ENCODE measurements at places on chromosomes 13 and 19.
A peak's percentile ranks its signal among the peaks of the same experiment; 100 is the strongest.

- no peak for DNase-seq
Observed at GRCh38 chr13:22079961-22080360, 409.1 kb downstream of the FGF9 start.

DNA sequence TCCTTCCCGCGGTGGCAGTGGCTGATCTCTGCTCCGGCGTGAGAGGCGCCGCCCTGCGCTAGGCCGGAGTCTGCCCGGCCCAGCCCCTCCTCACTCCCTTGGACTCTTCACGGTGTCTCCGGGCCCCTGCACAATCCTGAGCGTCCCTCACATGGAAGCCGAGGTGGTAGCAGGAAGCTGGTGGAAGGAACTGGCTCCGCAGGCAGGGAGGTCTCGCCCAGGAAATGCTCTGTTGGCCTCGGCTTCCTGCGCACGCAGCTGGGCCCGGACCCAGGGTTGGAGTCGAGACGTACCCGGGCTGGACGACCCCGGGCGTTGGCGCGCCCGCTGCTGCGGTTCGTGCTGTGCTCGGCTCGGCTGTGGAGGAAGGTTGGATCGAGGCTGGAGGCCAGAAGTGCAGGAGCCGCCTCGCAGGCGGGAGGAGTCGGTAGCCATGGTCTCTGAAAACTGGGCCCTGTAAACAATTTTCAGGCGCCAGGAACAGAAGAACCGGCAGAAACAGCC, 46.3 kb downstream of the ZNF724 start:
- DNase-seq = no peak

GRCh38 chr19:51150627-51151026, 8.5 kb downstream of the SIGLEC7 start:
- no peak for DNase-seq

DNA sequence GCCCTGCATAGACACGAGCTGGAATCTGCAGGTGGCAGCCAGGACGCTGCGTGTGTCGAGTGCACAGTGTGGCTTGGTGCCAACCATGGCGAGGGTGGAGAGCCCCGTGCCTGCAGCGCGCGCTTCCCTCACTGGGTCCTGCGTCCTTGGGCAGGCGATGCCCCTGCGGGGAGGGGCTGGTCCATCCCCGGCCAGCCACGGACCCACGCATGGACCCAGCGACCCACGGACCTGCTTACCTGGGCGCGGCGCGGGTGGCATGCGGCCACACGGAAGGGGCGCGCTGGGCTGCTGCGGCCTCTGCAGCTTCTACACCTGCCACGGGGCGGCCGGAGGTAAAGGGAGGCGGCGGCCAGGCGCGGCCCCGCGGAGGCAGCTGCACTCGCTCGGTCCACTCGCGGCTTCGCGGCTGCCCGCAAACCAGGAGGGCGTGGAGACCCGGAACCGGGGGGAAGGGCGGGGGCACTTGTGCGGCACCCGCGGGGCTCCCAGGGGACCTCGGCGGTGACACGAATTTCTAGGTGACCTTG, 569 bp upstream of the MCF2L start:
- peak; percentile 74 for DNase-seq

DNA sequence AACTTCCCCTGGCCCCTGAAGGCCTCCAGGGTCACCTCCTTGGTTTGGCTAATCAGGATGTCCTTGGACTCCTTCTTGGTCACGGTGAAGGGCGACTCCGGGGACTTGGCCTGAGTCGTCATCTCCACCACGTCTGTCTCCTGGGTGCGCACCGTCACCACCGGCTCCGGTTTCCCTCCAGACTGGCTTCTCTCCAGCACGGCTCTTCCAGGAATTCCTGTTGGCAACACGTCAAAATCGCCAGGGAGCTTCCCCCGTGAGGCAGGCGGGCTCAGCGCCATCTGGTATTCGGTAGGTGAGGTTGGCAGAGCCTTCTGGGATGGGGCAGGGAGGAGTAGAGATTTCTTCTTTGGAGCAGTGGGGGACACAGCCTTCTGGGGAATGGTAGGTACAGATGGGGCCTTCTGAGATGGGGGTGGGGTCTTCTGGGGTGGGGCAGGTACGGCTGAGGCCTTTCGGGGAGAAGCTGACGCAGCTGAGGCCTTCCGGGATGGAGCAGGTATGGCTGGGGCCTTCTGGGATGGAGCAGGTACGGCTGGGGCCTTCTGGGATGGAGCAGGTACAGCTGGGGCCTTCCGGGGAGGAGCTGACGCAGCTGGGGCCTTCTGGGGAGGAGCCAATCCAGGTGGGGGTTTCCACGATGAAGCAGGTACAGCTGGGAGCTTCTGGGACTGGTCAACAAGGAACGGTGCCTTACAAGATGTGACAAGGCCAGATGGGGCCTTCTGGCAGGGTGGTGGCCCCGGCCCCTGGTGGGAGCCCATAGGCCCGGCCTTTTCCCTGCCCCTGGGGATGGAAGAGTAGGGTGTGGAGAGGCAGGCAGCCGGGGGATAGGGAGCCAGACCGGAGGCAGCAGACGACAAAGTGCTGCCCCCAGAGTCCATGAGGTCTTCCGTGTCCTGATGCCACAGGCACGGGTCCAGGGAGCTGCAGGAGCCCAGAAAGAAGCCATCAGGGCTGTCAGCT, 3.8 kb downstream of the GARIN5B start:
- DNase-seq = peak; percentile 12

- no peak for DNase-seq
Observed at GRCh38 chr19:35760711-35761349, 2.9 kb downstream of the PROSER3 start.

DNA sequence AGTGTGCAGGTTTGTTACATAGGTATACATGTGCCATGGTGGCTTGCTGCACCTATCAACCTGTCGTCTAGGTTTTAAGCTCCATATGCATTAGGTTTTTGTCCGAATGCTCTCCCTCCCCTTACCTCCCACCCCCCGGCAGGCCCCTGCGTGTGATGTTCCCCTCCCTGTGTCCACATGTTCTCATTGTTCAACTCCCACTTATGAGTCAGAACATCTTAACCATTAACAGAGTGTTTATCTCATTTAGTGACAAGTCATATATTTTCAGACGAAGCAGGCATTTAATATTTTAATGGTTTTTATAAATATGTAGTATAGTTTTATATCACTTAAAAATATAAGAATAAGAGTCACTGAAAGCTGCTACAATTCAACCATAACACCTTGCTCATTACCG, 780.5 kb upstream of the ARGLU1 start:
- DNase-seq = no peak

GRCh38 chr19:35757231-35757748, 461 bp upstream of the HSPB6 start:
- DNase-seq = no peak

DNA sequence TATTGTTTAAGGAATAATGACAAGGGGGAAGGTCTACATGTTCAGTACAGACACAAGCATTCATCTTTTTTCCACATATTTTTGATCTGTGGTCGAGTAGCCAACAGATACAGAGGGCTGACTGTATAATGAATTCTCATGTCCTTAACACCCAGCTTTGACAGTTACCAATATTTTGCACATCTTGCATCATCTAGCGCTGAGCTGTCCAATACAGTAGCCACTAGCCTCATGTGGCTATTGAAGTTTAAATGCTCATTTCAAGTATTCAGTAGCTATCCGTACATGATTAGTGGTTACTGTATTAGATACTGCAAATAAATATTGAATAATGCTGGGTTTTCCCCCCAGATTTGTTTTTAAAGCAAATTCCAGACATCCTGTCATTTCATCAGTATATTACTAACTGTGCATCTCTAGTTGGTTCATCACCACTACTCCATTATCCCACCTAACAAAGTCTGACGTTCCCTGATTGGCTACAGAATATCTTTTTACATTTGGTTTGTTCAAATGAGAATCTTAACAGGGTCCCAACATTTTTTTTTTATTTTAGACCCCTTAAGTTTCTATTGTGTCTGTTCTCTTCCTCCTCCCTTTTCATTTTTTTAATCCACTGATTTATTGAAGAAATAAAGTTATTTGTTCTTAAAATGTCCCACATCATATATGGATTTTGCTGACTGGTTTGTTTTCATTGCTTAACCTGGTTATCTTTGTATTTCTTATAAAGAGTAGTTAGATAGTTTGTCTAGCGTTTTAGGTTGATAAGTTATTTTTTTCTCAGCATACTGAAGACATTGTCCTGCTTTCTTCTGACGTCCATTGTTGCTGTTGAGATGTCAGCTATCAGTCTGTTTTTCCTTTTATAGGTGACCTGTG, 8.2 kb downstream of the ZNF177 start:
- DNase-seq = no peak

DNA sequence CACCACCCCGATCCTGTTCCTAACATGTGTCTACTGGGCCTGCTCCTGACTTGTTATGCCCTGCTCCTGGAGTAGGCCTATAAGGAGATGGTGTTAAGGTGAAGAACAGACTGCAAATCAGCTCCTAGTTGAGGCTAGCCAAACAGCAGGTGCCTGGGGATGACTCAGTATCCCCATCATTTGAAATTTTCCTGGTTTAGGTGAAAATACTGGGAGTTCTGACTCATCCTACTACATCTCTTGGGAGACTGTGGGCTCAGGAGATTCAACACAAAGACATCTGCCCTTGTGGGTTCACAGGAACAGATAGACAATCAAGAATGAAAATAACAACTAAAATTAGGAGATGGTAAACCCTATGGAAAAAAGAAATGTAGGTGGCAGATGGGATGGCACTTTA, 41.2 kb downstream of the BRD4 start:
- no peak for DNase-seq

GRCh38 chr13:41802043-41802683, 158.7 kb downstream of the VWA8 start:
- no peak for DNase-seq

- DNase-seq = no peak
Observed at GRCh38 chr19:2754659-2755447, 15.0 kb upstream of the SLC39A3 start.

- no peak for DNase-seq
Observed at GRCh38 chr13:51607165-51607564, 22.9 kb downstream of the WDFY2 start.

- no peak for DNase-seq
Observed at GRCh38 chr19:17110599-17110966, 35.0 kb downstream of the MYO9B start.

DNA sequence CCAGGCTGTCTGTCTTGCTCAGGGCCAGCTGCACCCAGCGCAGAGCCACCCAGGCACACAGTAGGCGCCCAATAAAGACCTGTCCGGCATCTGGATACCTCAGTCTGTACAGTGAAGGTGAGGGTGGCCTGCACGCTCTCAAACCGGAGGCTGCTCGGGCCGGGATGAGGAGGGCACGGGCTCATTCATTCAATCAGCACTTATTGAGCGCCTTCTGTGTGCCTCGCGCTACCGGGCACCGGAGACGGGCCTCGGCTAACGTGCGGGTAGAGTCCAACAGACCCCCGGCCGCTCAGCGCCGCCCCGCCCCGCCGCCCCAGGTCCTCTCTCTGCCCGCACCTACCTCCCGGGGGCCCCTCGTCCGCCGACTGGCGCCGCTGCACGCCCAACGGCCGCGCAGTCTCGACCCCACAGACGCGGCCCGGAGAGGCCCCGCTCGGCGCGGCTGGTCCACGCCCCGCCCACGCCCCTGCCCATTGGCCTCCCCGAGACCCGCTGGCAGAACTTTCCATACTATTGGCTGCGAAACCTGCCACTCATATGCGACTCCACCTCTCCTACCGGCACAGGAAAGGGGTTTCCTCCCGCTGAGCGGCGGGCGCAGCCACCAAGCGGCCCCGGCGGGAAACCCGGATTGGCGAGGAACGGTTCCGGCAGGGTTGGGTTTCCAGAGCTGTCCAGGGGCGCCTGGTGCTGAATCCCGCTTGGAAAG, at the start of gene SLC39A3:
SLC39A3 (minus strand) TSS at position 416 of the 712 bp plus-strand sequence. CDS start 2,760 bp downstream, outside the sequence.
- DNase-seq = peak; percentile 95

GRCh38 chr13:31930901-31931522, 100.6 kb upstream of the FRY start:
- peak; percentile 19 for DNase-seq

GRCh38 chr19:11361771-11362731, 6.8 kb downstream of the PLPPR2 start:
- DNase-seq = no peak

DNA sequence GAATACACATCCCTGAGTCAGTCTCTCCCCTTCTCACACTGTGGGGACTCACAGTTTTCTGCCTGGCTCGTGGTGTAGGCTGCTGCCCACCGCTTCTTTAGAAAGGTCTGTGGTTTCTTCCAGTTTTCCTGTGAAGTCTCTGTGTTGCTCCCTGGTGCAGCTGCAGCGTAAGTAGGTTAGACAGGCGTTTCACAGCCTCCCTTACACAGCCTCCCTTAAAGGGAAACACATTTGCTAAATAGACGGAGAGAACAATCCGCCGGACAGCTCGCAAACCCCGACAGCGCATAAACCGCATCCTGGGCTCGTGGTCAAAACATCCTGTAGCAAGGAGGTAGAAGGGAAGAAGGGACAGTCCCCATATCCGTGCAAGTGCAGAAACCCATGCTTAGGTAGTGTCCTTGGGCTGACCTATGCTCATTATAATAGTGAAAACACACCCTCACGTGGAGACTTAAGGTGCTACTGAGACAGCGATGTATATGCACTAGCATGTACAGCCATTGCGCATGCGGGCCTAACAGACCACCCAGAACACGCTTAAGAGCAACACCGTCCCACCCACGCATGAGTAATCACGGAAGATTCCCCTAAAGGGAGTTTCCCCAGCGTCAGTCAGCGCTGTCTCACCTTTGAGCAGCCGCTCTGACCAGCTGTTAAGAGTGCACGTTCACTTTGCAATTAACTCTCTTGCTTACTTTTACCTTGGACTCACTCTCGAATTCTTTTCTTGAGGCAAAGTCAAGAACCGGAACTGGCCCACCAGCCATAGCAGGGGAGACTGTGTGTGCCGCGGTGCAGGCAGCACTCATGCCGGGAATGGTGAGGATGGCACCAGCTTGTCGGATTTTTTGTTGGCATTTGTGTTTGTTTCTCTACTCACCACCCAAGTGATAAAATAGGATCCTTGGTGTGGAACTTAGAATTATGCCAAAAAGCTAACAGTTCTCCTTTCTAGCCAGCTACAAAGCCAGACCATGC, 16.6 kb downstream of the SIGLEC8 start:
- no peak for DNase-seq

- no peak for DNase-seq
Observed at GRCh38 chr13:60258349-60258748, 94.6 kb upstream of the DIAPH3 start.

DNA sequence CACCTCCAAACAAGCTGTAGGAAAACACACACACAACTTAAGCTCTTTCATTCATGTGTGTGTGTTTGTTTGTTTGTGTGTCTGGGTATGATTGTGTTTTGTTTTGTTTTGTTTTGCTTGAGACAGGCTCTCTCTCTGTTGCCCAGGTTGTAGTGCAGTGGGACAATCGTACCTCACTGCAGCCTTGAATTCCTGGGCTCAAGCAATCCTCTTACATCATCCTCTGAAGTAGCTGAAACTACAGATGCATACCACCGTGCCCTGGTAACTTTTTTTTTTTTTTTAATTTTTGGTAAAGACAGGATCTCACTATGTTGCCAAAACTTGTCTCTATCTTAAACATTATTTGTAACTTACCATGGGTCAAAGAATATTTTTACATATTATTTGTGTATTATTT, 431.7 kb downstream of the SLITRK1 start:
- no peak for DNase-seq

GRCh38 chr13:20177049-20177831, 15.5 kb downstream of the GJB2 start:
- no peak for DNase-seq

- peak; percentile 60 for DNase-seq
Observed at GRCh38 chr13:99500839-99501183, 461 bp upstream of the TM9SF2 start.

GRCh38 chr19:43505186-43505456, 575 bp upstream of the PHLDB3 start:
- DNase-seq = no peak

All from SHP77 treated with DMSO at 0.1 percent for 48 hours (cell line).